HT1080 (cell line): ENCODE measurements at places on chromosomes 11 and 22.

- no peak for DNase-seq
These were observed 72.9 kb upstream of the ATXN10 start for GRCh38 chr22:45598596-45599217.

- DNase-seq: peak; percentile 56
These were observed 206.3 kb downstream of the DDX10 start for GRCh38 chr11:108871152-108871551.

DNA sequence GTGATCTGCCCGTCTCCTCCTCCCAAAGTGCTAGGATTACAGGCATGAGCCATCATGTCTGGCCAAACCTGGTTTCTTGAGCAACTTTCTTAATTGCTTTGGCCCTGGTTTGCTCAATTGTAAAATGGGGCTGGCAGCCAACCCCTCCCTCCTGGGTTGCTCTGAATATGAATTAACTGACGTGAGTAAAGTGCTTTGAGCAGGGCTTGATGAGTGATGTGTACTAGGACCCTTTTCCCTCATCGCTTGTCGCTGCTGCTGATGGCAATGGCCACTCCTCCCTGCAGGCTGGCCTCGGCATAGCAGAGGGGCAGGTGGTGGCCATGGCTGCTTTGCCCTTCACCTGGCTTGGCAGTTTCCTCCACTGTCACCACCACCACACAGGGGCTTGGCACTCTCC is 41.5 kb downstream of the RNF141 start:
- DNase-seq: no peak

- DNase-seq: no peak
These were observed 4.2 kb upstream of the GRK2 start for GRCh38 chr11:67261946-67262681.

- DNase-seq: peak; percentile 32
These were observed 29.5 kb upstream of the SCUBE2 start for GRCh38 chr11:9120664-9121468.

DNA sequence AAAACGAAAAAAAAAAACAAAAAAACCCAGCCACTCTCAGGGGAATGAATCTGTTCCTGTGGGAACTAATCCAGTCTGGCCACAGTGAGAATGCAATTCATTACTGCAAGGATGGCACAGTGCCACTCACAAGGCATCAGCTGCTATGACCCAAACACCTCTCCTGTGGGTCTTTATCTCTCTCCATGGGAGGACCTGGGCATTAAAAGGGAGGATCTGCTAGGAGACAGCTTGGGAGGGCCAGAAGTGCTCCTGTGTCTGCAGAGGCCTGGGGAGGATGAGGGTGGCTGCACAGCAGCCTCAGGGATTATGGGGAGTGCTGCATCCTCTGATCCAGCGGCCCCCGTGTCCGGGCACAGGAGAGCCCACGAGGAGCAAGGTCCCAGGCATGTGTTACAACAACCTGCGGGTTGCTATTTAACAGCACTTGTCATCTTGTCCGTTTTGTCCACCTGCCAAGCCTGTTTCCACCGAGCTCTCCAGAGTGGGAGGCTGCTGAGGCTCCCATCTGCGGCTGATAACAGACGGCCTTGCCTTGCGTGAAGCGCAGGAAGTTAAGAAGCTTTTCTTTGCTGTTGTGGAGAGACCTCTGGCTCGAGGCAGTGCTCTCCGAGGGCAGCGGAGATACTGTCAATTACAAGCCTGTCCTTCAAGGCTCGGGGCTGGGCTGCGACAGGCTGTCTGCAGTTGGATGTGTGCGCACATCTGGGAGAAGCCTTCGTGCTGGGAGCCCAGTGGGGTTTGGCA is 97.7 kb downstream of the NXPE2 start:
- no peak for DNase-seq

DNA sequence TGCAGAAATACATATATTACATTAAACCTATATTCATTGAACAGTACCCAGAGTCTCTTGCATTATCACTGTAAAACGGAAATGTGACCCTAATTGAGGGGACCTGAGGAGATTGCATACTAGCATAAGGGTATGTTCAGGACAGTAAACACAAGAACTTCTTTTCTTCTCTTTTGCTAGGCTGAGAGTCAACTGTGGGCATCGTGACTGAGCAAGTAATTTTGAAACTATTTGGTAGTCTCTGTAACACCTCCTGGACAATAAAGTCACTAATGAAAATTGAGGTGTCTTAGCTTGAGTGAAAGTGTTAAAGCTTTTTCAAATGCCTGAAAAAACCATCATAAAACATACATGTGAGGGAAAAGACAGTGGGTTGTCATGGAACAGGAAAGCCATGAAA is 90.9 kb downstream of the PDHX start:
- DNase-seq: no peak

GRCh38 chr11:44130751-44131150 is 35.3 kb downstream of the EXT2 start:
- no peak for DNase-seq

- no peak for DNase-seq
These were observed 27.3 kb downstream of the TSPAN18 start for GRCh38 chr11:44753961-44754645.

GRCh38 chr22:21714786-21715185 is 20.8 kb downstream of the YPEL1 start:
- no peak for DNase-seq

- DNase-seq: no peak
These were observed 1233.8 kb upstream of the CNTN5 start for GRCh38 chr11:97786961-97787360.

DNA sequence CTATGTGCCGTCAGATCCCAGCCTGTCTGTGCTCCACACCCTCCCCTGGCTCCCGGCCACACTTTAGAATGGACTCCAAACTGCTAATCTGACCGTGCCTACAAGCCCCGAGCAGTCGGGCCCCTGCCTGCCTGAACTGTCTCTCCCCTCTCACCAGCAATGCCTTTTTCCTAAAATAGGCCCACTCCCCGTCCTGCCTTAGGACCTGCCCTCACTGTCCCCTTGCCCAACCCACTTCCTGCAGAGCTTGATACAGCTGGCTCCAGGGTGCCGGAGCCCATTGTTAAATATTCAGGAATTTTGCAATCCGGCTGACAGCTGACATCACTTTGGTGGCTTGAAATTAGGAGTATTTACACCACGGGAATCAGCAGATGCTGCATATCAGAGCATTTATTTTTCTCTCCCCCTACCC is 21.4 kb downstream of the MN1 start:
- DNase-seq: no peak

DNA sequence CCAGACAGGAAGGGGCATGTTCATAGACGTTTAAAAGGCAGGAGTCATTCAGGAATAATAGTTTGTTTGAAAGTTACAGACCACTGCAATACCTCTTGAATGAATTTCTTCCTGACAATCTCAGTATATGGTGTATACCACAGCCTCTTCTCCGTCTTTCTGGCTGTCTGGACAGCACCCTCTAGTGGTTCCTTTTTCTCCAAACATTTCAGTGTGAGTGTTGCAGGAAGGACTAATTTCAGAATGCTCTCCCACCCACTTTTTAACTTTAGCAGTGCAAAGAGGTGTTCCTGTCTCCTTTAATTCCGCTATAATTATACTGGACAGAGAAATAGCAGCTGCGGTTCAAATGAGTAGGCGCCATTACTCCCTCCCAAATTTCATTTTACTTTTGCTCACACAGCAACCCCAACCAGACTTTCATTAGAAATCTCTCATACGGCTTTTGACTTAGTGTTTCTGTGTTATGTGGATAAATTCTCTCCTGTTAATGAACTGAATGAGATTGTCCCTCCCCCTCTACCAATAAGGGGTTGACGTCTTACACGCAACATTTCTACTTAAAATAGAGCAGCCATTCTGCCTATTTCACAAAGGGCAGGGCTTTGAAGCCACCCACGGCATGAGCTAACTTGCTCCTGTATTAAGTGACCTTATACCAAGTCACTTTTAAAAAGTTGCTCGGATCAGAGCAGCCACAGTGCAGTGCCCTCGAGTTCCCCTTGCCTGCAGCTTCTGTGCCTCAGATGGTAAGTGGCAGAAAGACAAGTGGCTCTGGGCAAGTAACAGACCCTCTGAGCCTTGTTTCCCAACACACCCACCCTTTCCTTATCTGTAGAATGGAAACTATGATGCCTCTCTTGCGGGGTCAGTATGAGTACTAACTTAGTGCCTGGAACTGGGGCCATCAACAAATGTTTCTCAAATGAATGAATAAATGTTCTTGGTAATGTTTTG is 368.6 kb downstream of the OPCML start:
- peak; percentile 58 for DNase-seq

DNA sequence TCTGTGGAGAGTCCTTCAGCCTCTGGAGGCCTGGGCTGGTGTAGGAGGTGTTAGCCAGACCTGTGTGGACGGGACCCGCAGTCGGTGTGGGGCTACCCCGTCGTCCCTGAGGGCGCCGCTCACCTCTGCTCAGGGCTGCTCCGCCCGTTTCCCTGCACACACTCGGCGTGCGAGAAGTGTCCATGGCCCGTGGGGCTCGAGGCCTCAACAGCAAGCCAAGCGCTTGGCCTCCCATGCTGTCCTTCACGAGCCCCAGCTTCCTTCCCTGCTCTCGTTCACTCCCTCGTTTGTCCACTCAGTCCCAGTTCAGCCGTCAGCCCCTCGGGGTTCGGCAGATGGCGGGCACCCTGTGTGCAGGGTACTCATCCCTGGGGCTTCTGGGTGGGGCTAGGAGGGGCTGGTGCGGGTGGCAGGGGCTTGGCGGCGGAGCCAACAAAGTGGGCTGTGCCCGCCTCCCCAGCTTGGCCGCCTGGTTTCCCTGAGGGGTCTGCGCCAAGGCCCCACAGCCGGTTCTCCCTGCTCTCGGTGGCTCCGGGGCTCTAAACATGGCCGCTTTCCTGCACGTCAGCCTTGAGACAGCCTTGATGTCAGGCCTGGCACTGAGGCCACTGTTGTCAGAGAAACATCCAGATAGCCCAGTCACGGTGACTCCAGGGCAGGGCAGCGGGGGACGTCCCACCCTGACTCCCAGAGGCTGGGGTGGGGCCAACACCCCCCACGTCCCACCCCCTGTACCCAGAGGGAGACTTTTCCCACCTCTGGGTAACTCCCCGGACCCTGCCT is 3.3 kb downstream of the MUC6 start:
- DNase-seq: no peak
